ENCODE measurements at places on chromosomes 3 and 15.
A peak's percentile ranks its signal among the peaks of the same experiment; 100 is the strongest.

GRCh38 chr15:89825271-89825940, 10.8 kb upstream of the ANPEP start:
- DNase-seq: no peak

- DNase-seq: no peak
These were observed 12.6 kb downstream of the PPARG start for GRCh38 chr3:12301513-12301912.

DNA sequence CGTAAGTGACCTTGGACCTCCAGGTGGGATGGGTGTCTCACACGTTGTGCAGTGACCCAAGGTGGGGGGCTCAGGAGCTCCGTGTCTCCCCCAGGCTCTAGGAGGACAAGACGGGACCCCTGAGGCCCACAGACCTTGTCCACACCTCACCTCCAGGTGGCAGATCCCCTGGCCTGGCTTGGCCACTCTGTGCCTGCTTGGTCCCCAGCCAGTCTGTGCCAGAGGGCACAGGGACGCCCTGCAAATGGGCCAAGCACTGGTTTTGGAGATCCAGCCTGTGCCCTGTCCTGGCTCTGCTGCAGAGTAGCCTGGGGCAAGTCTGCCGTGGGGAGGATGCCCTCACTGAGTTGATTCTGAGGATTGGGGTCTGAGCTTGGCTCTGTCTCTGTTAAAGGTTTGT, 14.0 kb downstream of the SLC6A6 start:
- no peak for DNase-seq

DNA sequence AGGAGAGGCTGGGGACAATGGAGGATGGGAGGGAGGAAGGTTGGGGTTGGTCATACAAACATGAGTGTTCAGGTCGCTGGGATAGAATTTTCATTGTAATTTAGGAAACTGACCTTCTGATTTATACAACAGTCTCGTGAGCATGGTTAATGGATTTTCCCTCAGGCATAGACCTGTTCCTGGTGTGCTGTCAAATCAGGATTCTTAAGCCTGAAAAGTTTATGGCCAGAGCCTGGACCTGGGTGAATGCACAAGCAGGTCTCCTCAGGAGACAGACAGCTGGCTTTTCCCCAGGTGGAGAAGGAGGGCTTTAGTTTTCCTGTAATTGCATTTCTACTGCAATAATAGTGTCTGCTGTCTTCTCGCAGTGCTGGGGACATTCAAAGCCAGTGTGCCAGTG, 338.0 kb downstream of the SHQ1 start:
- no peak for DNase-seq

DNA sequence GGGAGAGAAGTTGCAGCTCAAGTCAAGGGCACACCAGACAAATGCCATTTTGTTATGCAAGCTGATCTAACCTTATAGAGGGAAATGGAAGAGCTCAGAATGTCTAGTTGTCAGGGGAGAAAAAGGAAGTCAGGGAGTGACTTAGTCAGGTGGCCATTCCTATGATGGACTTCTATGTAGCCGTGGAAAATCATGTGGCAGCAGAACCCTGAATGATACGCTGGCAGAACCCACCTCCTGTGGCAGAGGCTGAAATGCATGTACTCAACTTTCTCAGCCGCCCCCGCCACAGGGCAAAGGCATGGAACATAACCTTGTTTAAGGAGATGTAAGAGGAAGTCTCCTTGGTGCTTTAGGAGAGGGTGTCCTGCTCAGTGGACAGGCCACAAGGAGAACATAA, 37.7 kb upstream of the PARL start:
- no peak for DNase-seq

- no peak for DNase-seq
These were observed 17.3 kb upstream of the SLC28A2 start for GRCh38 chr15:45234562-45235235.

- no peak for DNase-seq
These were observed 79.8 kb downstream of the NR1I2 start for GRCh38 chr3:119861681-119862080.

DNA sequence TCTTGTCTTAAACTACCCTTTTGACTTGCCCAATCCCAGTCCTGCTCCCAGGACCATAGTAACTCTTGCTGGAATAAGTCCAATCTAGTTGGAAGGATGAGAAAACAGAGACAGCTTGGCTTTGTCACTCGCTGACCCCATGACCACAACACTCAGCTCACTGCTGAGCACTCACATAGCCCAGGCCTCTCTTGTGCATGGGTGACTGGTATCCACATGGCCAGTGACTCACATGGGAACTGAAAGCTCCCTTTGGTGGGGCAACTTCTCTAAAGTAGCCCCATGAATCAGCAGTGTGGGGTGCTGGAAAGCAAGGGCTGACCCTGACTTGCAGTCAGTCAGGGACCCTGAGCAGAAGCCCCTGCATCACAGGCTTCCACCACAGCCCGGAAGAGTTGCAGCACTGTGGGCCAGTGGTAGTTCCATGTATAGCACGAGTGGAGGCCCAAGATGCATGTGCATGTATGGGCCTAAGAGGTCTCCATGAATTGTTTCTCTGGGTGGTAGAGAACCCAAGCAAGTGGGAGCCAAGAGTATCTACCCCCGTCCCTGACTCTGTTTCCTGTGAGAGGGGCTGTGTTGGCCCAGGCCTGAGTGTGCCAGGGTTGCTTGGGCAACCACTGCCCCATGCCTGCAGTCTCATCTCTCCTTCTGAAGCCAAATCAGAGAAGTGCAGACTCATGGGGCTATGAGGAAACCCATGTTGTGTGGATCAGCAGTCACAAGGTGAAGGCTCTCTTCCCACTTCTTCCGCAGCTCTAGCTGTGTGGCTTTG, 62.1 kb upstream of the XCR1 start:
- no peak for DNase-seq

- DNase-seq: no peak
These were observed 25.6 kb downstream of the ACAN start for GRCh38 chr15:88828791-88829190.

DNA sequence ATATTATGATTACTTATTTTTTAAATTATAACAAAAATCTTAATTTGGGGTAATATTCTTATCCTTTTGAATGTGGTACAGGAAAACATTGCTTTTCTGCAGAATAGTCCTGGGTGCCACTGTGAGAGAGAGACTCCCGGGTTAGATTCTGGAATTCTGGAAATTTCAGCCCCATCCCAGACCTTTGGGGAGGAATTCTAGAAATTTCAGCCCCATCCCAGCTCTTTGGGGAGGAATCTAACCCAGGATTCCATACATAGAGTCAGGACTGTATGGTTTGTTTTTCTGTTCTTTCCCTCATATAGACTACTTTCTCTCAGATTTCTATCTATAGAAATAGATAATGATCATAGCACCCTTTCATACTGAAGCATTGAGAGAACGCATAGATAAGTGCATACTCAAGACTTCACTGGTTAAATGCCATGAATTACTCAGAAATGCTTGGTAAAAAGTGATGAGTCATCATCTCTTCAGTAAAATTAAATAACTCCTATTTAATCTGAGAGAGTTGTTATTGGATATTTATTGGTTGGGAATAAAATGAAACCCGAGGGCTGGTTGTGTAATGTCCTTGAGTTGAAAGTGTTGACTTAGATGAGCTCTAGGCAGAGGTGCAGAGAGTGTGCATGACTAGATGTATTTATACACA, 8.3 kb downstream of the EIF2AK4 start:
- DNase-seq: no peak

- DNase-seq: peak; percentile 20
These were observed 18.8 kb upstream of the SATB1 start for GRCh38 chr3:18443665-18444594.

GRCh38 chr15:78540871-78541743, 863 bp downstream of the PSMA4 start:
- no peak for DNase-seq

GRCh38 chr15:39628144-39628508, 47.2 kb downstream of the THBS1 start:
- no peak for DNase-seq

- no peak for DNase-seq
These were observed 166.5 kb downstream of the GMNC start for GRCh38 chr3:190695994-190696393.

GRCh38 chr15:100308608-100309007, 33.2 kb downstream of the ADAMTS17 start:
- DNase-seq: no peak

- no peak for DNase-seq
These were observed 95.4 kb upstream of the SNRPA1 start for GRCh38 chr15:101390462-101390861.

DNA sequence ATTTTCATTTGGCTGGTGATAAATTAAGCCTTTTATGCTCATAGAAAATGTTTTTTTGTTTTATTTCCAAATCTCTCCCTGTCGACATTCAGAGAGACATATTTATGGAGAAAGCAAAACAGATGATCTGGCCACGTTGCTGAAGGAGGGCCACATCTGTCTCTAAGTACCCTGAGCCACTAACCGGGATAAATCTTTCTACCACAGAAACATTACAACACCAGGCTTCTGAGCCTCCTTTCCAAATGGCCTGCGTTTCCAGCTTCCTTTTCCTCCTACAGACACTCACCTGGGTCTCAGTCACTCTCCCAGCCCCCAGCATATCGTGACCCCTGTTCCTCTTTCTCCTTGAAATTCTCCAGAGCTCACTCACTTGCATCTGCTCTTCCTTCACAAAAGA, 161.0 kb downstream of the ARRDC4 start:
- DNase-seq: no peak

DNA sequence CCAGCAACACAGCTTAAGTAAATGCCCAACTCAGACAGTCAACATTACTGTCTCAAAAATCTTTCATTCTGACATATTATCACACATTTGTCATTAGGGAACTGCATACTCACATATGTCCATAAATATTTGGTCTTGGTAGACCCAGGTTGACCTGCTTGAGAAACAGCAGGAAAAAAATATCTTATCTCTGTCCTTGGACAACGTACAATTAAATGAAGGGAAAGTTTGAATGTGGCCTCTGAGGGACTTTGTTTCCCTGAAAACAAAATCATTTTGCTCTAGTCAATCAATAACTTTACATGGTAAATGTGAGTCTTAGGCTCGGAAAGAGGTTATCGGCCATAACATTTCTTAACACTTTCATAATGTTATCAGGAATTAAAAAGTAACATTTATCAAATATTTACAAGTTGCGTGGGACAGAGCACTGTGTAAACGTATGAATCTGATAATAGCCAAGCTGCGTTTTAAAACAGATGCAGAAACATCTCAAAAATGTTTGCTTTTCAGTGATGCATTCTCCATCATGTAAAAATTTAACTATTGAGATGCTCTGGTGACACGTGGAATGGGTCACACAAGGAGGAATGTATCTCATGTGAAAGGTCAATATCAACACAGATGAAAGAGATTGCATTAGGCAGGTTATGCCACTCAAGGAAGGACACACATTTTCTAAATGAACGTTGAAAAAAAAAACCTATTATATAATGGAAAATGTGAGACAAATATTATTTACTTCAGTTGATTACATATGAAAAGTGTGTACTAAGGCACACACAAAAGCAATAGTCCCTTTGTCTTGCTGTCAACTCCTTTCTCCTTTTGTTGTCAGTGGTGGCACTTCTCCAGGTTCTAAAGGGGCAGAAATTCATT, 304.4 kb downstream of the WDR72 start:
- DNase-seq: no peak

DNA sequence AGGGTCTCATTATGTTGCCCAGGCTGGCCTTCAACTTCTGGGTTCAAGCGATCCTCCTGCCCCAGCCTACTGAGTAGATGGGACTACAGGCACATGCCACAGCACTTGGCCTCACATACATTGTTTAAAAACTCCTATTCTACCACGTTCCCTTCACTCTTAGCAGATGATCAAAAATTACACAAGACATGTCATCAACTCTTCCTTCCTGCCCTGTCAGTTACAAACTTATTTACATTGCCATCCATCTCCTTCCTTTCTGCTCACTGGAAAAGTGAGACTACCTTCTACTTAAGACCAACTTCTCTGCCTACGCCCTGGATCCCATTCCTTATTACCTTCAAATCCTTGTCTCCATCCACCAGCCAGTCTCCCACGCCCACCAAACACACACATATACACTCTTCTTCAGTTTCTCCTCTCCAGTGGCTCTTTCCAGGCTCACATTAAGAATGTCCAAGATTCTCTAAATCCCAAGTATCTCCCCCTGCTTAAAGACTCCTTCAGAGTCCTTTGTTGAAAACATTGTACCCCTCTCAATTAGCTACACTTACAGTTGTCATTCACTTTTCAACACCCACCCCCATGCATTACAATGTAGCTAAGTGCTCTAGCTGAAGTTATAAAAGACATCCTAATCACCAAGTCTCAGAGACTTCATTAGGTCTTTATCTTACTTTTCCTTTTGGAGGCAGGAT, 4.3 kb downstream of the PEAK1 start:
- no peak for DNase-seq

- peak; percentile 73 for DNase-seq
These were observed 17.4 kb upstream of the EHD4 start for GRCh38 chr15:41989573-41990242.

GRCh38 chr3:140189976-140190375, 255.0 kb downstream of the CLSTN2 start:
- DNase-seq: no peak

GRCh38 chr3:154684440-154684839, 254.4 kb upstream of the GPR149 start:
- DNase-seq: no peak

GRCh38 chr3:42023380-42023779, 61.5 kb upstream of the ULK4 start:
- peak; percentile 25 for DNase-seq
